B cell (primary cell): ENCODE measurements at places on chromosomes 1 and 21. TPM values are rescaled to one million over a fixed set of nuclear protein-coding genes. Genes with fewer than 3 reads are reported as not detected.
A peak's percentile ranks its signal among the peaks of the same experiment; 100 is the strongest.

- DNase-seq = no peak
Measured at GRCh38 chr1:36094621-36095061, 5.9 kb downstream of the ADPRS start.

Gene COA7
- 1.3 and 2.2 TPM in 2 replicates for polyA plus RNA-seq

DNA sequence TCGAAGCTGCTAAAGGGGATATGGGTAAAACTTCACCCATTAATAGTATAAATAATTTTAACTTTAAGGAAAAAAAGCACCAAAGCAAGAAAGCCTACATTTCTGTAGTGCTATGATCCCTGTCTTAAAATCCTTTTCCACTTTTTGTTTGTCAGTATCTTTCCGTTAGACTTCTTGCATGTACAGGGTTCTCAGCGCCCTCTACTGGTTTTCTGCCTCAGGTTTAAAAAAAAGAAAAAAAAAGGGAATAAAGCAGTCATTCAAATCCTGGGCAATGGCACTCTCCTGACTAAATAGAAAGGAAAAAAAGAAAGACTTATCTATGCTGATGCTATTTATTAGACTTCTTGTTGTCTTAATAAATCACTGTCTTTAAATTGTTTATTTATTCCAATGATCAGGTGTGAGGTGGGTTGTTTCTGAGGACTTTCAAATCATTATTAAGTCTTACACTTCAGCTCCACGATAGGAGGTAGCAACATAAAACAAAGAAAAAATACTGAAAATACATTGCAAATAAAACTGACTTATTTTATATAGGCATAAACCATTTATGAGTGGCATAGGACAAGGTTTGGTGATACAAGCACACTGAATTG, 475.4 kb upstream of the NR5A2 start:
- DNase-seq = peak; percentile 73

- DNase-seq = no peak
Measured at GRCh38 chr1:41463516-41463915, 21.0 kb downstream of the EDN2 start.

- DNase-seq = peak; percentile 68
Measured at GRCh38 chr1:4027008-4027407, 126.9 kb upstream of the C1orf174 start.

GRCh38 chr1:107563441-107563840, 401.5 kb downstream of the VAV3 start:
- no peak for DNase-seq

Gene ERICH3
- 0.03 and 0.10 TPM in 2 replicates for polyA plus RNA-seq

- peak; percentile 87 for DNase-seq
Measured at GRCh38 chr1:28926629-28927265, 12.4 kb downstream of the EPB41 start.
